ENCODE measurements at places on chromosomes 4 and X. TPM values are rescaled to one million over a fixed set of nuclear protein-coding genes. Genes with fewer than 3 reads are reported as not detected.

The RIPPLY1 gene
- 0.28 TPM for total RNA-seq

DNA sequence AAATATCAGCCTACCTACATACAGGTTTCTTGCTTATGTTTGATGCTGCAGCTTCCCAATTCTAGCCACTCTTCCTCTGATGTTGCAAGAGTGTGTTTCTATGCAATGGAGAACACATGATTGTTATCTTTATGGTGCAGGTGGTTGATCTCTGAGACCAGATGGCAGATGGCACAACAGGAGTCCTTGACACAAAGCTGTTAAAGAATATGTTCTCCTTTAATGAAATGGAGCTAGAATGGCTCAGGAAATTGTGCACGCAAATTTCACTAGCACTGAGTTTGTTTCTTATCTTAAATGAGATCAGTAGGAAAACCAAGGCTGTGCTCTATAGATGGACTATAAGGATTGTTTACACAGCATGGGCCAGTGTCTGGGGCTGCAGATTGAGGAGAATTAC lies 29.9 kb upstream of the TTC29 start:
- no peaks in the 10 kb centered on the region for H3K27me3 ChIP-seq
- no peak for DNase-seq
- no peaks in the 10 kb centered on the region for H3K4me1 ChIP-seq
- no peak overlapping the region for H3K4me3 ChIP-seq
- no peaks in the 10 kb centered on the region for H3K36me3 ChIP-seq

The NALF2 gene
- total RNA-seq: 1.4 TPM

DNA sequence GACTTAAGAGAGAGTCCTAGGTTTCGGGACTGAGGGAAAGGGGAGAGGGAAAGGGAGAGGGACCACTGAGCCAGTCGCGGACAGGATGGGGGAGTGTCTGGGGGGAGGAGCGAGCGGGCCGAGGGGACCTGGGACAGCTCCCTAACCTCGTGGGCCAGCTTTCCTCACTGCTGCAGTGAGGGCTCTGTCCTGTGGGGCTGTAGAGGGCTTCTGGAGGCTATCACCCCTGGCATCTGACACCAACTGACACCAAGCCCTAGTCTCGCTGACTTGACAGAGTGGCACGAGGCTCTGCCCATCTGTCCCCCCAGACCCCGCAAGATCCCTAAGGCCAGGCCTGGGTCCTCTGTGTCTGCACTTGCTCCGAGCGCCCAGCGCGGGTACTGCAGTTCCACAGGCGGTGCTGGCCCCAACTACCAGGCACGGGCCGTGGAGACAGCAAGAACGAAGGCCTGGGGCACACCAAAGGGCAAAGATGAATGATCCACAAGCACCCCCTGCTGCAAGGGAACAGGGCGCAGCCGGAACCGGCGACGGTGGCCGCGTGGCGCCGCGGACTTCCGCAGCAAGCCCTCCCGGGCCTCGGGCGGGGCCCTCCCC lies 465 bp downstream of the HAUS7 start:
- H3K27ac ChIP-seq: no peak overlapping the region
- H3K4me3 ChIP-seq: peak overlapping the region; percentile 34
- H3K4me1 ChIP-seq: peaks cover 29% of the 10 kb centered on the region
- peaks cover 24% of the 10 kb centered on the region for H3K36me3 ChIP-seq
- no peak for DNase-seq

GRCh38 chr4:2284934-2285612 lies 23.2 kb upstream of the MXD4 start:
- no peak overlapping the region for H3K4me3 ChIP-seq
- H3K27ac ChIP-seq: no peak overlapping the region
- no peak for DNase-seq
- peaks cover 4% of the 10 kb centered on the region for H3K4me1 ChIP-seq
- H3K36me3 ChIP-seq: peaks cover 23% of the 10 kb centered on the region
- H3K27me3 ChIP-seq: no peaks in the 10 kb centered on the region

DNA sequence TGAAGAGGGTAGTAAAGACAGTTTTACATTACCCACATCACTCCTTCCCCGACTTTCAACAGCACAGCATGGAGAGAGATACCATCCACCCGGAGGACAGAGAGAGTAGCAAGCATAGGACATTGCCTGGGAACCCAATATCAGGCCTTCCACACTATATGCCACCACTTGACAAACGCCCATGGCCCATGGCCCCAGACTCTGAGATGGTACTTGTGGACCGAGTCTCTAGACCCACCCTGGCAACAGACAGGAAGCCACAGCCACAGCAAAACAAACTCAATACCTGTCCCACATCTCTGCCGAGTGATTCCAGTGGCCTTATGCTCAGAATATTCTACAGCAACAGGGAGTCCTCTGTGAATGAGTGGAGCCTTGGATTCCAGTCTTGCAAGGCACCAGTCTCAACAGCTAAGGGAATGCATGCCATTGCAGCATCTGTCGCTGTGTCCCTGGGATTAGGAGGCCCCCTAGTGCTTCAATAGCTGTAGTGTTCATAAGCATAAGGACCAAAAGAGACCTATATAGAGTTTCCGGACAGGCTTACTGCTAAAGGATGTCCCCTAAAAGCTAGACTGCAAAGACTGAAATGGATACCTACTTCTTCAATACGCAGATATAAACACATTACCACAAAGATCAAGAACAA lies 14.7 kb upstream of the CT55 start:
- H3K4me3 ChIP-seq: no peak overlapping the region
- peak; percentile 9 for DNase-seq
- no peaks in the 10 kb centered on the region for H3K36me3 ChIP-seq
- no peak overlapping the region for H3K27ac ChIP-seq

DNA sequence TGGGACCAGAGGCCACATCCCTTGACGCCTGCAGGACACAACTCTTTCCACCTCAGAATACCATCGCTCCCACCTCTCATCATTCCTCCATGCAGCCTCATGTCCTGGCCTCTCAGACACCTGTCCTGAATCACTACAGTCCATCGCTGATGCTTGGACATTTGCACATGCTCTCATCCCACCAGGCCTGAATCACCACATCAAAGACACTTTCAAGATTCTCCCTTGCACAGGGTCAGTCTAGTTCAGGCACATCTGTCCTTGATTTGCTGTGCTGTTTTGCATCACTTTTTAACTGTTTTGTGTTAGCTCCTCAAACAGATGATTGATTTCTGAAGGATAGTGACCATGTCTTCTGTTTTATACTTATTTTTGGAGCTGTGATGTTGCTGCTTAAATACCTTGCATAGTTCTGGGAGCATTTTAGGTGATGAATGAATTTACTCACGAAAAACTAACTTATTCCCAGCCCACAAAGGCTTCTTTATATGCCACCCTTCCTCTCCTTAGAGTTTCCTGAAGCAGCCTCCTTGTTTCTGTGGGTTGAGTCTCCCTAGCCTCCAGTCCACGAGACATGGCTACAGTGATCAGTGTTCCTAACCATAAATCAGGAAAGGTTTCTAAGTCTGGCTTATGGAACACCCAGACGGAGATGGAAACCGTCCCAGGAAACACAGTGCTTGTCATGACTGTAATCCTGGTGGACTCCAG lies 2.6 kb downstream of the FAM114A1 start:
- H3K27ac ChIP-seq: no peak overlapping the region
- peaks cover 4% of the 10 kb centered on the region for H3K27me3 ChIP-seq
- H3K36me3 ChIP-seq: no peaks in the 10 kb centered on the region
- no peak overlapping the region for H3K4me3 ChIP-seq
- H3K4me1 ChIP-seq: peaks cover 8% of the 10 kb centered on the region

- H3K4me1 ChIP-seq: no peaks in the 10 kb centered on the region
- peaks cover 17% of the 10 kb centered on the region for H3K27me3 ChIP-seq
- no peak overlapping the region for H3K4me3 ChIP-seq
- H3K36me3 ChIP-seq: no peaks in the 10 kb centered on the region
Measured at GRCh38 chrX:112056476-112056875, 26.1 kb downstream of the TRPC5 start.

DNA sequence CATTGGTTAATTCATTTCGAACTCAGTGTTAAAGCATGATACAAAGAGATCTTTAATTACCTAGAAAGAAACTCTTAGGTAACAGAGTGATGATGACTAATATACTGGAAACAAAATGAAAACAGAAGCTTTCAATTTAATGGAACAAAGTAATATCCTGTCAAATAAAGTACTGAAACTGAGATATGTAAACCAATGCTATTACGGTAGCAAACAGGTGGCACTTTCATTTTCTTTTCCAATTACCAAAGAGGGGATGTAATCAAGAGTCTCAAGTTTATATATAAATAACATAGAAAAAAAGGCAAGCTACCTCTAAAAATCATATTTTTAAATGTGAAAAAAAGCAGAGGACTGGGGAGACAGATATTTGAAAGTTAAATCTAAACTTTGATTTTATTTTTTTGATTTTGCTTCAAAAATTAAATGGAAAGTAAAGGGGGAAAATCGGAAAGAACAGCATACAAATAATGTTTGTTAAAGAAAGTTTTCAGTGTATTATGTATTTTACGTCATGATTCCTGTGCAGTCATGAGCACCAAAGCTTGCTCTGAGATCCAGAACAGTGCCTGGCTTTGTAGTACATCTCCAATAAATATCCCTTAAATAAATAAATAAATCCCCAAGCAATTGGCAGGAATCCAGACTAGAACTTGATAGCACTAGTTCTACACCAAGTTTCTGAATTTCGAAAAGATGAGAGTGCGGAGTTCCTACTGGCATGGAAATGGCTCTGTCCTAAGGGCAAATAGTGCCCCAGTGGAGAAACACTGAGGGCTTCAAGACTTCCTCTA lies 25.0 kb upstream of the RAPGEF2 start:
- no peak for DNase-seq
- H3K27ac ChIP-seq: peak overlapping the region; percentile 19
- no peak overlapping the region for H3K4me3 ChIP-seq
- H3K27me3 ChIP-seq: no peaks in the 10 kb centered on the region
- H3K4me1 ChIP-seq: no peaks in the 10 kb centered on the region

The NPFFR2 gene
- 2.9 TPM for total RNA-seq

The SCRG1 gene
- 25.5 TPM for total RNA-seq

DNA sequence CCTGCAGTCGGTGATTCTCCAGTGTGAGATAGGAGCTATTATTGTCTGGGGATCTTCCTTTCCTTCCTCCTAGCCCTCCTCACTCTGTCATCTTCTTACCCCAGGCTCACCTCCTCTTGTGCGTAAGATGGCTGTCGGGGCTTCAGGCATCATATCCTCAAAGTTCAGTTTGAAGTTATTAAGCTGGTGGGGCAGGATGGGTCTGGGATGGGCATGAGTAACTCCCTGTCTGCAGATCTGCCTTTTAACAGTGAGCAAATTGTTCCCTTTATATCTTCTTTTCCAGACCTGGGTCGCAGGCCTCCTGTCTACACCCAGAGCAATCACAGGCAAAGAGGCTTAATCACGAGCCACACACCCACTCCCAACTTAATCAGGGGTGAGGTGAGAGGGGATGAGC lies 900 bp upstream of the MTMR1 start:
- no peaks in the 10 kb centered on the region for H3K27me3 ChIP-seq
- DNase-seq: no peak
- H3K27ac ChIP-seq: no peak overlapping the region
- H3K4me1 ChIP-seq: no peaks in the 10 kb centered on the region

DNA sequence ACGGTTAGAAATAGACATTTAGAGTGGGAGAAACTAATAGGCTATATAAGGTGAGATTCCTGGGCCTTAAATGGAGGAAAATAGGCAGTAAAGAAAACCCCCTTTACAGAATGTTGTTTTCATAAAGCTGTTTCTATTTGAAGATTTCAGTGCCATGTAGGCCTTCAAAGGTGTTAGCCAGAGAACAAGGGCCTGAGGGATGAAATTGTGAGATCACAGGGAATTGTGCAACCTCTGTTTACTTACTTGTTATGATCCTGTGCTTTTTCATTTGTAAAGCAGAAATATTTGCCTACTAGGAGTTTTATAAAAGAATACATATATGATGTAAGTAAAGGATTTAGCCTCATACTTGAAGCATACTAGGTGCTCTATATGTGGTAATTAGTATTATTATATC lies 272.9 kb upstream of the ARX start:
- H3K4me1 ChIP-seq: no peaks in the 10 kb centered on the region
- no peak overlapping the region for H3K27ac ChIP-seq
- H3K4me3 ChIP-seq: no peak overlapping the region
- no peaks in the 10 kb centered on the region for H3K36me3 ChIP-seq
- DNase-seq: no peak

The SPATA4 gene
- total RNA-seq: 1.1 TPM

GRCh38 chr4:182492423-182492822 lies 249.2 kb downstream of the TENM3 start:
- H3K4me1 ChIP-seq: no peaks in the 10 kb centered on the region
- DNase-seq: no peak
- H3K27me3 ChIP-seq: no peaks in the 10 kb centered on the region
- H3K4me3 ChIP-seq: no peak overlapping the region
- no peak overlapping the region for H3K27ac ChIP-seq

All from spinal cord (tissue), 10 donors.